ENCODE measurements at places on chromosomes 13 and 19.

- DNase-seq, result no peak
Observed at GRCh38 chr13:53160211-53160610, 131.6 kb downstream of the OLFM4 start.

DNA sequence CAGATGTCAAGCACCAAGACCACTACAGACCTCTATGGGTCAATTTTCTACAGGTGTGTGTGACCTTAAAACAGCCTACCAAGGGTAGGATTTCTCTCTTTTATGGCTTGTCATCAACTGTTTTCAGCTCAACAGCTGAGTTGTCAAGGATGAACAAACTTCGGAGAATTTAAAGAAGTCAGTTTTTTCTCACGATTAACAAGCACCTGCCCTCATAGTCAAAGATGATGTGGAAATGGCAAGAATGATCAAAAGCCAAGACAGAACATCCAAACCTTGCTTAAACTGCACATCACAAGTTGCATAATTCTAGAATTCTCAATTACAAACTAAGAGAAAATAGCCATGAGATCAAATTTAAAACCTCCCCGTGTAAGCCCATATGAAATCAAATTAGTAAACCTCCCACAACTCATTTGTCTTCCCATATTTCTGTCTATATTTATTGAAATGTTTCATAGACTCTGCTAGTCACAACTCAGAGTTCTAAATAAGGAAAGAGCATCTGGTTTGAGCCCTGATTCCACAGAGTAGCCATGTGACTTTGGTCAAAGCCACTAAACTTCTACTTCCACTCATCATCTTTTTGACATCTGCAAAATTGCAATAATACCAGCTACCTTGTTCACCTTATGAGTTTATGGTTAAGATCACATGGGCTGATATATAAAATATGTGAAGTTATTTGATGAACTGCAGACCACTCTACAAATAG lies 521.5 kb upstream of the HTR2A start:
- DNase-seq, result no peak

DNA sequence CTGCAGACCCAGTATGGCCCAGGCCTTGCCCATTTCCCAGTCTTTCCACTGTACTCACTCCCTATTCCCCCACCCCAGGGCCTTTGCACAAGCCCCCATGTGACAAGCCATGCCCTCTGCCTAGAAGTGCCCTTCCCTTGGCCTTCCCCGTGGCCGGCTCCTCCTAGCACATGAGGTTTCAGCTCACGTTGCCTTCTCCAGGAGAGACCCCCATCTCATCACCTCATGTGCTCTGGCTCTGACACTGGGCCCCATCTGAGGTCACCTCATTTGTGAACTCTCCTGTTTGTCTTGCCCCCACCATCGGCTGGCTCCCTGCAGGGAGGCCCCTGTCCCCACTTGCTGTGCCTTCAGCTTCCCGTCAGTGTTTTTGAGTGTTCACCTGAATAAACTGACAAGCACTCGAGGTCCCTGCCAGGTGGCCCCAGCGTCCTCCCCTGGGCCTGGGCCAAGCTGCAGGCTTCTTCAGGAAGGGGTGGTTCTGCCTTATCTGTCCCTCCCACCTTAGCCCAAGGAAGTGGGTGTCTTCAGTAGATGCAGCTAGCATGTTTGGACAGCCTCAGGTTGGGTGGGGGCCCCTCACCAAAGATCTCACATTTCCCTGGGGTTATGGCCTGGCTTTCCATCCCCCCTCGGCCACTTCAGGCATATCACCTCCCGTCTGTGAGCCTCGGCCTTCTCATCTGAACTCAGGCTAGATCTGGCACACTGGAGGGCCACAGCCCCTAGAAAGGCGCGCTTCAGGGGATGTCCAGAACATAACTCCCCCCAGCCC lies 3.8 kb upstream of the SLC25A42 start:
- DNase-seq, result no peak

- DNase-seq, result no peak
Observed at GRCh38 chr19:39568604-39569003, 28.6 kb upstream of the EID2 start.

GRCh38 chr13:43614063-43614462 lies 172.7 kb downstream of the ENOX1 start:
- DNase-seq, result no peak

GRCh38 chr13:72521940-72522661 lies 205.3 kb downstream of the MZT1 start:
- no peak for DNase-seq

- DNase-seq, result no peak
Observed at GRCh38 chr13:108669381-108669780, 40.0 kb downstream of the MYO16 start.
